Adipocyte (in vitro differentiated cells): ENCODE measurements at places on chromosomes 1 and 21.

DNA sequence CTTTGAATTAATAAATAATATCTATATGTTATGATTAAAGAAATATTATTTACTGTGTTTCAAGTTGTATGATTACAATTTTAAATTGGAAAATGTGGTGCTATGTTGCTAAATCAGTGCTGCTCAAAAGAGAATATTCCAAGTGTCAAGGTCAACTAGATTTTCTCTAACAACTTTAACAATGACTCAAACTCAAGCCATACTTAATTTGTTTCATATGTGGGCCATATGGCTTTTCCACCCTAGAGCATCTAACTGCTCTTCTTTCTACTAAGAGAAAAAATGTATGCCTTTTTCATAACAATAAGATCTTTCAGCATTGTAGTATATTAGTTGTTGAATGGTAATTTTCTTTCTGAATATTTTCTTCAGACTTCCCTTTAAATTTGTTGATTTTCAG is 8.3 kb upstream of the SYT14 start:
- DNase-seq, result peak; percentile 65

GRCh38 chr1:239944666-239945065 is 147.0 kb upstream of the FMN2 start:
- DNase-seq, result no peak

GRCh38 chr1:211632808-211633523 is 42.5 kb downstream of the NEK2 start:
- peak; percentile 51 for DNase-seq

GRCh38 chr1:89457046-89457445 is 67.6 kb upstream of the LRRC8B start:
- DNase-seq, result no peak

DNA sequence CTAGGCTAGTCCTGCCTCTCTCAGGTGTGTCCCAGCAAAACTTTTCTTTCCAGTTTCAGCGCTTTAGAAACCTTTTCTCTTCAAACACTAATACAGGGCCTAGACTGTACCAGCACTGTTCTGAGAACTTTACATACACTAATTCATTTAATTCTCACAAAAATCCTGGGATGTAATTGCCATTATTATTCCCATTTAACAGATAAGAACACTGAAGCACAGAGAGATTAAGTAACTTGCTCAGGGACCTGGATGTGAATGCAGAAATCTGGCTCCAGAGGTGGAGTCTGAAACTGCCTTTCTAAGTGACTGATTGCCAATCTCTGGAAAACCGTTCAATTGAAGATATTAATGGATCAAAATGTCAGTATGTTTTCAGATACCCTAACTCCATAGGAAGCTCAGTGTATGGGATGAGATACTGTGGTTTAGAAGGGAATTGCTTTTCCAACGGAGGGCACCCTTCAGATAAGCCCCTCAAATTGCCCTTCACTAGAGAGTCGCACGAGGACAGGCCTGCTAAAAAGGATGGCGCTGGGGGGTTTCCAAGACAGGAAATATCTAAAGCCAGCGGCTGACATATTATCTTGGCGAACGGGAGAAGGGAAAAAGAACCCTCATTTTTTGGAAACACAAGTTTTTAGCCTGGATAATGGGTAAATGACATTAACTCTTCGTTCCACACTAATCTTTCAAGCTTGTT is 698 bp upstream of the UCK2 start:
- DNase-seq, result peak; percentile 38

GRCh38 chr1:231395998-231396390 is 26.1 kb downstream of the EGLN1 start:
- no peak for DNase-seq
